ENCODE measurements at places on chromosomes 1 and 21.

- no peak for DNase-seq
Measured at GRCh38 chr1:177137814-177138213, 26.7 kb downstream of the ASTN1 start.

DNA sequence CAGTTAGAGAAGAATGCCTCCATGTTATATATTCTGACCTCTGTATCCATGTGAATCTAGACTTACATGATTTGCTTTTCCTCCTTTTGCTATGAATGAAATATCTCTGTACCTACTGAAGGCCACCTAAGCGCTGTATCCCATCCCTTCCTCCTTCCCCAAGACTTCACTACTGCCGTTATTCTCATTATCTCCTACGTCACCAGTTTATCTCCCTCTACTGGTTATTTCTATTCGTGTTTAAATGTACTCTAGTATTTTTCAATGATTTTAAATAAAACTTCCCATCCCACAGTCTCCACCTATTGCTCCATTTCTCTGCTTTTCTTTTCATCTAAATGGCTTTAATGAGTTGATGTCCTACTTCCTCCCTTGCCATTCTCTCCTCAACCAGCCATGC, 110.0 kb downstream of the KCTD3 start:
- DNase-seq: no peak

DNA sequence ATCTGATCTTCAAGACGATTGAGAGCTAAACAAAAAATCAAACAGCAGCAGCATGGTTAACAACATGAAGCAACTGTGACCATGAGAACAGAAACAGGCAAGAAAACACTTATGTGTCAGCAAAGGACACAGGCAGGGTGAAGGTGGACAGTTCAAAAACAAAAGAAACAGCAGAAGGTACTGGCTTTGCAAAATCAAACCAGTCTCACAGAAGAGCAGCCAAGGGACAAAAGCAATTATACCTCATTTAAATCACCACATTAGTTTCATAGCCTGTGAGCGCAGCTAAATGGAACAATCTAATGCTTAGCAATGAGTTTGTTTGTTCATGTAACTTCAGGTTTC, 59.1 kb downstream of the CAPN2 start:
- DNase-seq: no peak

GRCh38 chr1:177010211-177010825, 154.2 kb downstream of the ASTN1 start:
- DNase-seq: no peak

GRCh38 chr1:36128126-36128904, 3.3 kb upstream of the COL8A2 start:
- DNase-seq: no peak

GRCh38 chr1:4880626-4881025, 226.2 kb downstream of the AJAP1 start:
- no peak for DNase-seq

- DNase-seq: no peak
Measured at GRCh38 chr1:95179205-95179986, 54.6 kb upstream of the RWDD3 start.

GRCh38 chr1:50208315-50208714, 99.6 kb downstream of the ELAVL4 start:
- no peak for DNase-seq

DNA sequence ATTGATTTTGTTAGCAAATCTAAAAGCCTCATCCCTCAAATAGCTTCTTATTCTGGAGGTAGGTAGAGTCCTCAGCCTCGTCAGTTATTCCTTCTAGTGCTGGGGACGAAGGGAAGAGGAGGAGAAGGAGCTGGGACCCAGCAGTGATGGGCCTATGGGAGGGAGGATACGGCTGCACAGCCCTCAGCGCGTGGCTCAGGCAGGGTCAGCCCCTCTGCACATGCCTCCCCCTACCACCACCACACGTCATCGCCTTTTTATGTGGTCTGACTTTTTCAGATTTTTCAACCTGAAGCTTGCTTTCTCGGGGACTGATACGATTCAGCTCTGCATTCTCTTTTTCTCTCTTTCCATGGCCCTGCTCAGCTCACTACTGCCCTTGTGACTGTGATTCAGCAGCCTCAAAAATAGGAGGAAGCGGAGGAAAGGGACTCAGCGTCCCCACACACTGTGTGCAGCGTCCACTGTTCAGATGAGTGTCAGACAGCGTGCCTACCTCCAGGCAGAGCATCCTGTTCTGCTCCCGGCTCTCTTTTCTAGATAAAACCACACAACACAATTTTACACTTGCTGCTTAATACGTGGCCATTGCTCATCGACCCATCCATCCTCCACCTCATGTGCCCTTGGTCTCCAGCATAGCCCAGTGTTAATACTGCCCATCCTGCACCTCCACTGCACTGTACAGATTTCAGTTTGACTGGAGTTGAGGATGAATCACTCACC, 827 bp downstream of the OR2B11 start:
- no peak for DNase-seq

DNA sequence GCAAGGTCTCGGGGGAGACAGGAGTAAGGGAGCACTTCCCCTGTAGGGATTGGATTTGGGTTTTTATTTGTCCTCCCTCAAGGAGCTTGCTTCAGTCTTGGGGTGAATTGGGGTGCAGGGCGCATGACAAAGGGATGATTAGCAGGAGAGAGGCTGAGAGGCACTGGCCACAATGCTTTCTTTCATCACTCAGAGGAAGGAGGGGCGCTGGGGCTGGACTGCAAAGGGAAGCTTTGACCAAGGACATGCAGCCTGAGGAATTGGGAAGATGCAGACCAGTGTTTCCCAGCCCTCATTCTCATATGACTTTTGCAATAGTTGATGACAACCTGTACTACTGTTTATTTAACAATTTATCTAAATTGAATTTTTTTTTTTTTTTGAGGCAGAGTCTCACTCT, 34.1 kb upstream of the PDPN start:
- no peak for DNase-seq

GRCh38 chr1:209435654-209436566, 147.6 kb upstream of the CAMK1G start:
- peak; percentile 52 for DNase-seq

DNA sequence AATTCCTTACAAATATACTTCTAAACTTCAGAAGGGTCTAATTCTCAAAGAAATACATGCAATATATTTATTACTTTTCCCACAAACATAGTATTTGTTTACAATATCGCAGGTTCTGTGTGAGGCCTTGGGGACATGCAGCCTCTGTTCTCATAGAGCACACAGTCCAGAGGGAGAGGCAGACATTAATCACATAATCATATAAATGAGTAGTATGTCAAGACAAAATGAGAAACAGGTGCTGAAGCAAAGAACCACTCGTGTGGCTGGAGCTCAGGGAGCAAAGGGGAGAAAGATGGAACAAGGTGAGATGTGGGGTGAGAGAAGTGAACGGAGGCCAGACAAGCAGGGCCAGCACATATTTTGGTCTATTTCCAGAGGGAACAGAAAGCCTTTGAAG, 26.4 kb upstream of the MAGI3 start:
- DNase-seq: no peak

DNA sequence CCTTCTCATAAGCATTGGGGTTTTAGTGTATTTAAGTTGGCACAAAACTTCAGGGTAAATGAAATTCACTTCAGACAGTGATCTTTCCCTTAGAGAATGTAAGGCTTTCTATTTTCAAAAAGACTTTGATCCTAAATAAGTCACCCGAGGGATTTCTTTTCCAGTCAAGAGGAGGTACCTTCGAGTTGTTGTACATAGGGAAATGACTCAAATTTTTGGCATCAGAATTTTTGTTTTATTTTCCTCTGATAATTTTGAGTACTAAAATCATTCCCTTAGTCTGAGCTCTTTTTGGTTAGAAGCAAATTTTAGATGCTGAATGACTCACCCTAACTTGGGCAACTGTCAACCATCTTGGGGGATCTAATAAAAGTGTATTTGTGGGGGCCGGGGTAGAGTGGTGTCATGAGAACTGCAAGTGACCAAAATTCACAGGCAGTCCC, 193.9 kb downstream of the DHRS3 start:
- DNase-seq: no peak

DNA sequence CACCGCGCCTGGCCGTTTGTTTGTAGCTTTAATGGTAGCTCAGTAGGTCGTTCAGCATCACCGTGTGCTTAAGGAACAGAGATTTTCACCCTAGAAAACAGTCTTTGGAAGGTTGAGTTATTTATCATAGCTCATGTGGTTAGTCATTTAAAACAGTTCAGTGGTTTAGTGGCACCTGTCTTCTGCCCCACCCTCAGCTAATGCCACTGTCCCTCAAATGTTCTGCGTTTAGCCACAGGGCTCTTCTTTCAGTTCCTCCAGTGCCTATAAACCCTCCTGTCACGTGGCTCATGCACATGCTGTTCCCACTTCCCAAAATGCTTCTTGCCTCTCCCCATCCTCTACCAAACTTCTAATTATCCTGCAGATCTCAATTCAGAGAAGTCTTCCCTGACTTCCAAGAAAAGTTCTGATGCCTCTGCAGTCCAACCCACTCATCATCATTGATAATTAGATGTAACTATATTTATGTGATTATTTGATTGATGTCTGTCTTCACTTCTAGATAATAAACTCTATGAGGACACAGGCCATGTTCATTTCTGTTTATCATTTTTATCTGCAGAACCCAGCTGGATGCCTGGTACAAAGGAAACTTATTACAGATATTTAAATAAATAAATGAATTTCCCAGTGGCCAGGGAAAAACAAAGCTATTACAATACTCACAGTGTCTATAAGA, 14.4 kb upstream of the DIPK1A start:
- peak; percentile 80 for DNase-seq

GRCh38 chr21:42448686-42449085, 45.0 kb downstream of the UBASH3A start:
- DNase-seq: no peak

DNA sequence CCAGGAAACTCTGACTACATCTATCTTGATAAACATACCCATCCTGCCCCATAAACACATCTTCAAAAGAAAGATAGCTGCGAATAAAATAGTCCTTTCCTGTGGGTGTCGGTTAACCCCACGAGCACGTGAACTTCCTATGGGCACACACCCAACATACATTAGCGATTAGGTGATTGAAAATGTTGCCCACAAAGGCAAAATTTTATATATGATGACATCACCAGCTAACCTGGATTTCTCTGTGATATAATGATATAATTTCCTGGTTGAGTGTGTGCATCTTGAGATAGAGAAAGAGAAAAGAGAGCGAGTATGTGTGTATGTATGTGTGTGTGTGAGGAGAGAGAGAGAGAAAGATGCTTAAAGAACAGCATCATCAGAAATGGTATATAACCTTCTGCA, 296.1 kb downstream of the PTPRC start:
- peak; percentile 86 for DNase-seq

DNA sequence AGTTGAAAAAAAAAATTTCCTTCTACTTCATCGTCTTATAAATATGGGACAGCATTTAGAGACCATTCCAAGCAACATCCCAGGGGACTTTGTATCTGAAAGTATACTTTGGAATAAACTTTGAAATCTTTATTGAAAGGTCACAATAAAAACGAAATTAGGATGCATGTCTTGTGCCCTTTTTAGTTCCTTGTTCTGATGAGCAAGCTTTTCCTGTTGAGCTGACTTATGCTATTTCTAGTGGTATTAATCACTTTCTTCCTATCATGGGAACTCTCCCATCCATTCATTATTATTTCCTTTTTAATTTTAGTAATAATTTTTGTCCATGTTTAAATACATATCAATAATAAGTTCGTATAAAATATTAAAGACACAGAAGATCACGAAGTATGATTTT, 4.0 kb upstream of the GBP2 start:
- no peak for DNase-seq

All from NAMALWA (cell line).